Activated CD8-positive, alpha-beta memory T cell treated with anti-CD3 and anti-CD28 coated beads, Interleukin-2, amount 10 ng/mL, durations not matched to agents 7 days and 5 days (primary cell): ENCODE measurements at places on chromosomes 3 and 15. TPM values are rescaled to one million over a fixed set of nuclear protein-coding genes. Genes with fewer than 3 reads are reported as not detected.

- H3K4me1 ChIP-seq = no peaks in the 10 kb centered on the region
- H3K36me3 ChIP-seq = no peaks in the 10 kb centered on the region
- no peak overlapping the region for H3K4me3 ChIP-seq
Observed at GRCh38 chr3:148030975-148031374, 621.8 kb downstream of the ZIC1 start.

GRCh38 chr3:127456471-127457093 lies 134.0 kb downstream of the TPRA1 start:
- DNase-seq = no peak
- H3K4me3 ChIP-seq = no peak overlapping the region
- no peak overlapping the region for H3K27ac ChIP-seq
- H3K4me1 ChIP-seq = peaks cover 3% of the 10 kb centered on the region
- no peaks in the 10 kb centered on the region for H3K36me3 ChIP-seq
- peaks cover 72% of the 10 kb centered on the region for H3K27me3 ChIP-seq

DNA sequence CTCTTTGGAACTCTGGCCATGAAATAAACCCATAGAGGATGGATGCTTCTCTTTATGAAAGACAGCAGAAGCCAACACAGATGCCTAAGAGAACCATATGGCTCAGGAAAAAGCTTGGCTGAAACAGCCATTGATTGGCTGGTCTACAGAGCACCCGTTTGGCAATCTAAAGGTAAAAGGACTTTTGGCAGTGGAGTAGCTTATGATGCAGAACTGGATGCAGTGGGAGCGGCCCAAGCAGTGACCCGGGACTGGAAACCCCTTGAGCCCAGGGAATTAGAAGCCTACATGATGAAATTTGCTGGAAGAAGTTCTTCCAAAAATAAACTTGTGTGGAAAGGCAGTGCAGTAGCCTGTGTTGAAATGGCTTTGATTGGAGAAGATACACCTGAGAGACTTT lies 360.2 kb downstream of the NR2F2 start:
- no peak overlapping the region for H3K27ac ChIP-seq
- no peak overlapping the region for H3K4me3 ChIP-seq
- DNase-seq = no peak

ASB7 gene
- total RNA-seq = 17.9 TPM

DNA sequence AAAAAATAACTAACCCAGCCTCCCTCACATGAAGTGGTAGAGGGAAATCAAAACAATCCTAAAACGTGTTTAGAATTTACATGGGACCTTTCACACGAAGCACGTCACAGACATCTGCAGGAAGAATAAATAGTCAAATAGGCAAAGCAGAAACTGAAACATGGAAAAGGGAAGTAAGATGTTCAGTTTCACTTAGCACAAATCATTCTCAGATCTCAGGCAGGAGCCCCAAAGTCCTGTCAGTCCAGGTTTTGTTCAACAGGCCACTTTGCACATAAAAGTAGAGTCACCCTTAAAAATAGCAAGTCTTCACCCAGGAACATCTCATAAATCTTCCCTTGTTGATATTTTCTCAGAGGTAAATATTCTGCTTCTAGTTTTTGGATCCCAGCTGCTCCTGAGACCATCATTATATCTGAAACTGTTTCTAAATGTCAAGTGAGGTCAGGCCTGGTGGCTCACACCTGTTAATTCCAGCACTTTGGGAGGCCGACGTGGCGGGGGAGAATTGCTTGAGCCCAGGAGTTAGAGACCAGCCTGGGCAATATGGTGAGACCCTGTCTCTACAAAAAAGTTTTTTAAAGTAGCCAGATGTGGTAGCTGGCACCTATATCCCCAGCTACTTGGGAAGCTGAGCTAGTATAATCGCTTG lies 1.9 kb downstream of the RUBCN start:
- no peaks in the 10 kb centered on the region for H3K27me3 ChIP-seq
- no peak for DNase-seq
- H3K27ac ChIP-seq = peak overlapping the region; percentile 3
- peak overlapping the region; percentile 3 for H3K4me3 ChIP-seq
- H3K36me3 ChIP-seq = peaks cover 10% of the 10 kb centered on the region

- no peak overlapping the region for H3K27ac ChIP-seq
- H3K4me1 ChIP-seq = peaks cover 8% of the 10 kb centered on the region
- H3K36me3 ChIP-seq = peaks cover 49% of the 10 kb centered on the region
- no peak for DNase-seq
- no peak overlapping the region for H3K4me3 ChIP-seq
- H3K27me3 ChIP-seq = no peaks in the 10 kb centered on the region
Observed at GRCh38 chr15:30956216-30957124, 35.0 kb downstream of the MTMR10 start.

PXYLP1 gene
- 10.3 TPM for total RNA-seq

DNA sequence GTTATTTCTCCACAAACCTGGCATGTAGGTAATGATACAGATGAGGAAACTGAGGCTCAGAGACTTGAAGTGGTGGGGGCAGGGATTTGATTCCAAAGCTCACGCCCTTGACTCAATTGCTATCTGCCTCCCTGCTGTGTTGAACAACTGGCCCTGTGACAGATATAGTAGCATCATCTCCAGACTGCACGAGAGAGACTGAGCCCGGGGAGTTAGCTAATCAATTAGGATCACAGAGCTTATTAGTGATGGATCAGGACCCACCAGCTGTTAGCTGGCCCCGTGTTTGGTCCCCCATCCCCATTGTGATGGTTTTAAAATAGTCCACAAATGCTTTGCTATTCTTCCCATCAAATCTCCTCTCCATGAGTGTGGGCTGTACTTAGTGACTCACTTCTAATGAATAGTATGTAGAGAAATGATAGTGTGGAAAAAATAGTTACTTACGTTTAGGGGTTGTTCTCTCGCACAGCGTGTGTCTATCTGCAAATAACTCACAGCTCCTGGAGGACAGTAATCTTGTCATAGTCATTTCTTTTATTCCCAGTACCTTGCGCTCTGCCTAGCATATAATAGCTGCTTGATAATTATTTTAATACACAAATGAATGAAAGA lies 74.4 kb upstream of the KLF13 start:
- H3K36me3 ChIP-seq = no peaks in the 10 kb centered on the region
- H3K27ac ChIP-seq = no peak overlapping the region
- DNase-seq = no peak

GRCh38 chr3:101529816-101530685 lies 17.0 kb upstream of the SENP7 start:
- no peak overlapping the region for H3K4me3 ChIP-seq
- no peak for DNase-seq
- H3K27me3 ChIP-seq = no peaks in the 10 kb centered on the region
- H3K36me3 ChIP-seq = peaks cover 12% of the 10 kb centered on the region
- H3K4me1 ChIP-seq = peaks cover 20% of the 10 kb centered on the region
- no peak overlapping the region for H3K27ac ChIP-seq

CDV3 gene
- total RNA-seq = 263 TPM

DNA sequence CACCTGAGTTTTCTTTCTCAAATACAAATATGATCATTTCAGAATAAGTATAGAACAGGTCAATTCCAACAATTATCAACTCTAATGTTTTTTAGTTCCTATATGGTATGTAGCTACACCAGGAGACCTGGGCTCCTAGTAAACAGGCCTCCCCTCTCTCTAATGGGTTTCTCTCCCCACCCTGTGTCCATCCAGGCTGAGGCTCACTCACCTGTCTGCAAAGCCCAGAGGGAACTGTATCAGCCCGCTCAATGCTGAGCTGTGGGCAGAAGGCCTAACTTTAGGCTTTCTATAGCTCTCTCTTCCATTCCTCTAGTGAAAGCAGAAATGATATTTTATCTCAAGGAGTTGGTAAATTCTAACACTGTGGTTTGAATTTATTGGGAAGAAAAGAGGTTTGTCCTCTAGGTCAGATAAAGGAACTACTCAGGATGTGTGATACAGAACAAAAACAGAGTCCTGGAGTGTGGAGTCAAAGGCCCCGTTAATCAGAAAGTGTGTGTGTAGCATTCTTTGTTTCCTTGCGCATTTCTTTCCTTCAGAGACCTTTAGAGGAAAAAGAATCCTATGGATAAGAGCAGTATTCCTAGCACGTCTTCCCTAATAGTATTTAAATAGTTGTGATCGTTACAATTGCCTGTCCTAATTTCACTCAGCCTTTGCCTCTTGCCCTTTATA lies 408.9 kb downstream of the PYDC2 start:
- no peak overlapping the region for H3K4me3 ChIP-seq
- no peaks in the 10 kb centered on the region for H3K27me3 ChIP-seq
- no peak overlapping the region for H3K27ac ChIP-seq

- peaks cover 31% of the 10 kb centered on the region for H3K27me3 ChIP-seq
- no peak for DNase-seq
- H3K36me3 ChIP-seq = peaks cover under 1% of the 10 kb centered on the region
- no peaks in the 10 kb centered on the region for H3K4me1 ChIP-seq
Observed at GRCh38 chr15:62299541-62299940, 134.5 kb upstream of the C2CD4B start.

UBE2E1 gene
- total RNA-seq = 58.5 TPM

BTBD1 gene
- 62.5 TPM for total RNA-seq

DNA sequence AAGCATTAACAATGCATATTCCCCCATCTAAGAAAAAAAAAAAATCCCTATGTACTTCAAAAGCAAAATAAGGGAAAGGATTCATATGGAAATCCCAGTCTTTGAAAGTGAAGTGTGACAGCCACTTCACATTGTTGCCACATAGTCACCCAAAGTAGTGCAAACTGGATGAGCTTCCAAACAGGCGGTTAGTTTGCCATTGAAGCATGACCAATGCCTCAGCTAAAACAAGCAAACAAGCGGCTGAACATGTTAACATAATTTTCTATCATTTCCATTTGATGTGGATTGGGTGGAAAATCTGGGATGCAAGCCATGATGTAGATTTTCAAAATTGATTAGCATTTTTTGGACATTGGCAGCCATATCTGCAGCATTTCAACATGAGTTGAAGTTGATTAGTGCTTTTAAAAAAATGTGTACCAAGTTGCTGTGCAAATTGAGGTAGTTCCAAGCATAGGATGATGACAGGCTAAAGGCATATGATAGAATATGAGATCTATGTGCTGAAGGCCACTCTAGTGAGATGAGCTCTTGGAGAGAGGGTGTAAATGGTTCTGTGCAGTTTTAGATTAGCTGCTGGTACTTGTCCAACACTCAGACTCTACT lies 405.2 kb downstream of the NR2F2 start:
- no peak overlapping the region for H3K4me3 ChIP-seq
- no peak for DNase-seq
- H3K27me3 ChIP-seq = no peaks in the 10 kb centered on the region

- H3K4me1 ChIP-seq = peaks cover 2% of the 10 kb centered on the region
- H3K27me3 ChIP-seq = no peaks in the 10 kb centered on the region
- no peak overlapping the region for H3K27ac ChIP-seq
Observed at GRCh38 chr3:124986192-124987143, 51.9 kb upstream of the MUC13 start.

DNA sequence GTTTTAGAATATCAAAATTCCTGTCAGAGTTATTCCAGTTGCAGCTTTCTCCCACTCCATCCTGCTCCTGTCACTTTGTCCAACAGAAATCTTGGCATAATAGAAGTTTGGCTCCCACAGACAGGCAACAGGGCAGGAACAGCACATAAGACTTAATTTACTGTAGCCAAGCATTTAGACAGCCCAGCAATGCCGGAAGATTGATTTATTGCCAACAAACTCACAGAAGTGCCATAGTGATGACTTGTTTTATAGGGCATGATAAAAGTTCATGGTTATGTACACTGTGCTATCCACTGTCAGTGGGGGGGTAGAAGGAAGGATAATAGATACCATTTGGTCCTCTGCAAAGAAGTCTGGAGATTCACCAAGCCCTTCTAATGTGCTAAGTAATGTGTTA lies 98.3 kb upstream of the CBLB start:
- no peaks in the 10 kb centered on the region for H3K4me1 ChIP-seq
- H3K27me3 ChIP-seq = no peaks in the 10 kb centered on the region
- no peak overlapping the region for H3K27ac ChIP-seq

DNA sequence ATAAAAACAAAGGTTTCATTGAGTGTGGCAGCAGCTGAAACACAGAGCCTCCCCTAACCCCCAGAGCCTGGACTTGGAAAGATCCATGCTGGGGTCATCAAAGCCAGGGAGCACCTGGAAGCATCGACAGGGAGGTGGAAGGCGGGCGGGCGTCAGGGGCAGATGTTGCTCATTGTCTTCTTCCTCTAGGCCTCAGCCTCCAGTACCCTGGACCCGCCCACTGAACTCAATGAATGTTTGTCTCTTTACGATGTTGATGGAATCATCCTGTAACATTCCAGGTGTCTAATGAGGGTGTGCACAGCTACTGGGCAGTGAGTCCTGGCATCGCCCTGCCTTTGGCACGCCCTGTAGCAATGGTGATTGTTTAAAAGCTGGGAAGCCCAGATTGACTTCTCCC lies 9.8 kb downstream of the GP5 start:
- no peaks in the 10 kb centered on the region for H3K4me1 ChIP-seq
- DNase-seq = no peak
- H3K4me3 ChIP-seq = no peak overlapping the region
- no peaks in the 10 kb centered on the region for H3K36me3 ChIP-seq
- no peak overlapping the region for H3K27ac ChIP-seq

ABI3BP gene
- total RNA-seq = 1.2 TPM

PLSCR2 gene
- not detected for total RNA-seq

CD96 gene
- 311 TPM for total RNA-seq

DNA sequence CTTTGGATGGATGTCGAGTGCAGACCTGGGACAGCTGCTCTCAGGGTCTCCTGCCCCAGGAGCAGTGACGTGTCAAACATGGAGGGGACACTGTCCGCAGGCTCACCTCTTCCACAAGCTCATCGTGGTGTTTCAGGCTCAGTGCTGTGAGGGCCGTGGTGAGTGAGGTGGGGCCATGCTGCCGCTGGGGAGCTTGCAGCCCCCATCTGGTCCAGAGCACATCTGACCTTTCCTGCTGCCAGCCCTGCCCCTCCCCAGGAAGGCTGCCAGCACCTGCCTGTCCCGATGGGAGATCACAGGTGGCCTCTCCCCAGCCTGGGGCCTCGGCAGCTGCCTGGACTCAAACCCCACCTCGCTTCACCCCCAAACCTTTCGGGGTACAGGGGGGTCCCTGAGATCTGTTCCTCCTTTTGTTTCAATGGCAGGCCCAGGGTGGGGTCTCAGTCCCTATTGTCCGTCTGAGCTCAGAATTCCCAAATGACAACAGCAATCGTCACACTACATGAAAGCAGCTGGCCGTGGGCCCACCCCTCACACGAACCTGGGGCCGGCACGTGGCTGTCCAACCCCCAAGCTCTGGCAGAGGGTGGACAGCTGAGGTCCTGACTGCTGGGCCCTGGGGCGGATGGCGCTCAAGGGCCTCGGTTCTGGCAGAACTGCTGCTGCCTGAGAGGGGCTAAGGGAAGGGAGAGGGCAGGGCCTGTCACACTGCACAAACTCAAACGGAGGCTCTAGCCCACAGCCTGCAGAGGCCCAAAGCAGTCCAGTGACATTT lies 65.0 kb upstream of the RPL32 start:
- H3K36me3 ChIP-seq = peaks cover 21% of the 10 kb centered on the region
- peaks cover 5% of the 10 kb centered on the region for H3K4me1 ChIP-seq

DLL4 gene
- 0.12 TPM for total RNA-seq

DNA sequence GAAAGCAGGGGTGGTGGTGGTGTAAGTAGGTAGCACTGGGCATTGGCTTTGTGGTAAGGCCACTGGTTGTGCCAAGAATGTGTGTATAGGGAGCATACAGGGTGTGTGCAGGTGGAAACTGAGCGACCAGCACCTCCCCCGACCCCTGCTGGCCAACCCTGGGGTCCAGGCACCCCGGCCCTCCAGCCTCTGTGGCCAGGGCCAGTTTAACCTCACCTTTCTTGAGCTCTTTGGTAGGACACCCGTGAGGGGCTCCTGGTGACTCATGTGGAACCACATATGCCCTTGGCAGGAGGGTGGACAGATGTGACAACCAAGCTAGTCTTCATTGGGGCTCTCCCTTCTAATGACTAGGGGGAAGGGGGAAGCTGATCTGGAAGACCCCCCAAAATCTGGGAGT lies 19.5 kb downstream of the SHF start:
- no peak for DNase-seq
- no peaks in the 10 kb centered on the region for H3K36me3 ChIP-seq
- H3K4me1 ChIP-seq = peaks cover 14% of the 10 kb centered on the region
- H3K4me3 ChIP-seq = no peak overlapping the region
